ENCODE measurements at places on chromosomes 4 and X.

DNA sequence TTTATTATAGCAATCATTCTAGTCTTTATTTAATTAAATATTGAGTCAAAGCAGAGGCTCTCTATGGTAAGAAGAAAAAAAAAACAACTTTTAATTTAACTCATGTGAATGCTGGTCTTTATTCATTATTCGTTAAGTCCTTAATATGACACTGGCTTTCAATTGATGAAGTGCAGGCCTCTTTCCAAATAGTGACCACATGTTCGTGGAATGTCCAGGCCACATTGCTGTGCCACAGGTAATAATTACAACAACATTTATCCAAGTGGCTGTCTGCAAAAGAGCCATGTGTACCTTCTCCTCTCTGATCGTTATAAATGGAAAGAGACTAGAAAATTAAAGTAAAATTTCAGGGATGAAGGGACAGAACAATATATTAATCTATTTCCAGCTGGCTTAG, 220.1 kb upstream of the PABPC4L start:
- no peak for DNase-seq

- no peak for DNase-seq
Observed at GRCh38 chr4:42083816-42084215, 68.6 kb downstream of the BEND4 start.

GRCh38 chrX:50618788-50619558, 148.3 kb upstream of the DGKK start:
- DNase-seq, result no peak

GRCh38 chr4:120864969-120865368, 57.6 kb downstream of the PRDM5 start:
- no peak for DNase-seq

GRCh38 chr4:163967263-163967662, 472.8 kb downstream of the TMA16 start:
- no peak for DNase-seq

DNA sequence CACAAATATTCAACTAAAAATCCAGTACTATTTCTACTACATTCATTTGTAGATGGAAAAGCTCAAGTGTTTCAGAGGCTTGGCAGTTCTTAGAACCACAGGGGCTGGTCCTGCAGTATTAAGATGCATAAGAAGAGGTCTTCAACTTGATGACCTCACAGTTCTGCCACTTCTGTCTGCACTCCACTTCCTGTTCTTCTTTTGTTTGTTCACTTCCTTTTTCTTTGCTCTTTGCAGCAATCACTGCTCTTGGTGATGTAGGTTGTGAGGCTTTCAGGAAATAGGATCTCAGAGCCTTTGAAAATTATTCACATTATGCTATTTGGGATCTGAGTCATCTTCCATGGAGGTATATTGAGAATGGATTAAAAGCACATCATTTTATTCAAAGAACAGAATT, 602.0 kb upstream of the CPEB2 start:
- no peak for DNase-seq
